ENCODE measurements at places on chromosomes 3 and 15. TPM values are rescaled to one million over a fixed set of nuclear protein-coding genes. Genes with fewer than 3 reads are reported as not detected.

IL17RB gene
- not detected for total RNA-seq

IQGAP1 gene
- 150 TPM for total RNA-seq

TGM4 gene
- total RNA-seq = not detected

NECTIN3 gene
- total RNA-seq = 38.3 TPM

CNTN3 gene
- not detected for total RNA-seq

COL6A5 gene
- not detected for total RNA-seq

PLA2G4E gene
- total RNA-seq = not detected

TLR9 gene
- total RNA-seq = not detected

GOLGA8M gene
- 1.2 TPM for total RNA-seq

All from cardiac ventricle fibroblast (primary cell).